ENCODE measurements at places on chromosomes 1 and 21.

- no peak for DNase-seq
These were observed 128.9 kb downstream of the ASTN1 start for GRCh38 chr1:177035586-177035985.

GRCh38 chr1:107649023-107649422, 316.0 kb downstream of the VAV3 start:
- DNase-seq = no peak

DNA sequence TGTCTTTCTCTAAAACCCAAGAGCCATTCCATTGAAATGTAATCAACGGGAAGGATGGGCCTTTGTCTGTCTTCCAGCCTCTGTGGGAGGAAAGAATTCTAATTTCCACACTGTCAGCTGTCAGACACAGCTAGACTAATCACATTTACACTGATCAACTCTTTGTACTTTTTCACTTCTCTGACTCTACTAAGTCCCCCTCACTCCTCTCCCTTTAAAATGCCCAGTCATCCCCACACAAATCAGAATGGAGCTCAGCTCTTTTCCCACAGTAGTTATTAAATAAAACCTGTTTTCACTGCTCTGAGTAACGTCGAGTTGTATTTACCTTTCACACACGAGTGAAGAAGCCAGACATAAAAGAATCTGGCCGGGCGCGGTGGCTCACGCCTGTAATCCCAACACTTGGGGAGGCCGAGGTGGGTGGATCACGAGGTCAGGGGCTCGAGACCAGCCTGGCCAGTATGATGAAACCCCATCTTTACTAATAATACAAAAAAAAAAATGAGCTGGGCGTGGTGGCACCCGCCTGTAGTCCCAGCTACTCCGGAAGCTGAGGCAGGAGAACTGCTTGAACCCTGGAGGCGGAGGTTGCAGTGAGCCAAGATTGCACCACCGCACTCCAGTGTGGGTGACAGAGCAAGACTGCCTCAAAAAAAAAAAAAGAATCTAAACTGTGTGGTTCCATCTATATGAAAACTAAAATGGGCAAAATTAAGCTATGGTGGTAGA, 13.3 kb downstream of the ZBTB8OS start:
- no peak for DNase-seq

DNA sequence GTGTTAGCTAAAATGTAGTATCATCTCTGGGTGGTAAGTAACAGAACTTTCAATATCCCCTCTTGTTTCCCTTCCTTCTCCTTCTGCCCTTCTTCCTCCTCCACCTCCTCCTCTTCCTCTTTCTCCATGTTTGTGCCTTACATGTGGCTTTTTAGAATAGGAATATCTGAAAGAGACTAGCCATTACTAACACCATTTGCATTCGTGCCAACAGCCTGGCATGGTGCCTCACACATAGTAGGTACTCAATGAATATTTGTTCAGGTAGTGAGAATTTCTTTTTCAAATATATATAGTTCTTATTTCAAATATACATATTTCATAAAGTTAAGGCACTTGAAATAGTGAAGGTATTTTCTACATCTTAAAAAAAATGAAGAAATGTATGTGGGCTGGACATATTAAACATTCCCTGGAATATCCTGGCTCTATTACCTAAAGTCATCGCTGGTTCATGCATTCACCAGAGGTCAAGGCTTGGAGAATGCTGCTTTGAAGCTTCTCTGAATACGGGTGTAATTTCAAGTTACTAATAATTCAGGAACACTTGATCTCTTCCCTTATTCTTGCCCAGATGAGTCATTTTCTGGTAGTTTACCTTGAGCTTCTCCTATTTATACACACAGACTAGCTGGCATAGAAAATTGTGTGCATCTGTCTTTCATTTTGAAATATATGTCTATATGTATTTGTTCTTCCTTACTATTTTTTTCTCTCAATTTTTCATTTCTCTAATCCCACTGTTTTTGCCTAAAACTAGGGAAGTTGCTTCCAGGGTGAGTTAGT, 319.4 kb downstream of the TGFB2 start:
- DNase-seq = peak; percentile 36

GRCh38 chr1:205627956-205628355, 3.9 kb downstream of the ELK4 start:
- DNase-seq = no peak

GRCh38 chr1:93675931-93676330, 5.7 kb downstream of the BCAR3 start:
- DNase-seq = no peak

DNA sequence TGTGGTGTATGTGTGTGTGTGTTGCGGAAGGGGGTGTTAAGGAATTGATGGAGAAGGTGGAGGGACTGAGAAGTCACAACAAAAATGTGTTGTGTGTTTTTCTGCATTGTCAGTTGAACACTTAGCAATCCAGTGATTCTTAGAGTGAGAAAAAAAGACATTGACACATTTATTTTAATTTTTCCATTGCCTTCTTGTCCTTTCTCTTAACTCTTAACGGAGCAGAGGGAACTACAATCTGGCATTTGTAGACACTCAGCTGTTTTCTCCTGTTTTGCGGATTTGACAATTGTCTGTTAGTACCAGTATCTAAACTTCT, 725 bp downstream of the C1orf53 start:
- no peak for DNase-seq

GRCh38 chr1:55466921-55467320, 251.8 kb upstream of the USP24 start:
- DNase-seq = no peak

- peak; percentile 10 for DNase-seq
These were observed 1671.1 kb downstream of the MRPL39 start for GRCh38 chr21:23936224-23936623.

- DNase-seq = no peak
These were observed 861 bp upstream of the DRAXIN start for GRCh38 chr1:11690397-11691301.

GRCh38 chr1:37533317-37534093, 18.9 kb upstream of the MEAF6 start:
- DNase-seq = no peak

DNA sequence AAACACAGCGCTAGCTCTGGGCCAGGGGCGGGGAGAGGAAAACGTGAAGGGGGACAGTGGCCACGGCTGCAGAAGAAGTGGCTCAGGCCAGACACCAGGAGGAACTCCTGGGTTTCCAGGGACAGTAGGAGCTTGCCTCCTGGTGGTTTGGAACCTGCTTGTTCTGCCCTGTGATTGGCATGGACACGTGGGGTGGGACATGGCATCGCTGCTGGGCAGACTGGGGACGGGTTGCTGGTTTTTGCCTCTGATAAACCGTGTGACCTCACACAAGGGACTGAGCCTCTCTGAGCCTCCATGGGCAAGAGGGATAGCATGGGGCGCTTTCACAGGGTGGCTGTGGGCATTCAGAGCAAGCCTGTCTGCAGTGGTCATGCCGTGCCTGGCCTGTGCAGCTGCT, 7.5 kb upstream of the PLCH2 start:
- no peak for DNase-seq

GRCh38 chr21:36917471-36918158, 48.9 kb downstream of the HLCS start:
- no peak for DNase-seq

GRCh38 chr1:179761846-179762640, 19.0 kb downstream of the FAM163A start:
- DNase-seq = no peak

- DNase-seq = no peak
These were observed 5.6 kb upstream of the PTCH2 start for GRCh38 chr1:44848456-44849181.

DNA sequence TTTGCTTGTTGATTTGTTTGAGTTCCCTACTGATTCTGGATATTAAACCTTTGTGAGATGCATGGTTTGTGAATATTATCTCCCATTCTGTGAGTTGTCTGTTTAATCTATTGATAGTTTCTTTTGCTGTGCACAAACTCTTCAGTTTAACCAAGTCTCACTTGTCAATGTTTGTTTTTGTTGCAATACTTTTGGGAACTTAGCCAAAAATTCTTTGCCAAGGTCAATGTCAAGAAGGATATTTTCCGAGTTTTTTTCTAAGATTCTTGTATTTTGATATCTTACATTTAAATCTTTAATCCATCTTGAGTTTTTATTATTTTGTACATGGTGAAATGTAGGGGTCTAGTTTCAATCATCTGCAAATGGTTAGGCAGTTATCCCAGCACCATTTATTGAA, 1230.7 kb upstream of the NCAM2 start:
- DNase-seq = no peak

DNA sequence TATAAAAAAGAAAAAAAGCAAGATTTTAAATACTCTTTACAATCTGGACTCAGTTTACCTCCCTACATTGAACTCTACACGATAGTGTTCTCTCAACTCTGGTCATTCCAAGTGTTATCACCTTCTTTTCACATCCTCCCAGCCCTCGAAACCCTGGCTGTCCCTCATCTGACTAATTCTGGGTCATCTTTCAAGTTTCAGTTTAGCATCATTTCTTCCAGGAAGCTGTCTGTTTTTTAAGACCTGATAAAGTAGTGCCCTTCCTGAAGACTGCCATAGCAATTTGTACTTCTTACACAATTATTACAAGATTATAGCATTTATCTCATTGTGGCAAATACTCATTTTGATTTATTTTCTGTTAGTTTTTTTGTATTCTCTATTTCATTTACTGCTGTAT, 1.2 kb downstream of the ALG14 start:
- no peak for DNase-seq

GRCh38 chr1:30043731-30044408, 679.5 kb downstream of the MATN1 start:
- DNase-seq = no peak

DNA sequence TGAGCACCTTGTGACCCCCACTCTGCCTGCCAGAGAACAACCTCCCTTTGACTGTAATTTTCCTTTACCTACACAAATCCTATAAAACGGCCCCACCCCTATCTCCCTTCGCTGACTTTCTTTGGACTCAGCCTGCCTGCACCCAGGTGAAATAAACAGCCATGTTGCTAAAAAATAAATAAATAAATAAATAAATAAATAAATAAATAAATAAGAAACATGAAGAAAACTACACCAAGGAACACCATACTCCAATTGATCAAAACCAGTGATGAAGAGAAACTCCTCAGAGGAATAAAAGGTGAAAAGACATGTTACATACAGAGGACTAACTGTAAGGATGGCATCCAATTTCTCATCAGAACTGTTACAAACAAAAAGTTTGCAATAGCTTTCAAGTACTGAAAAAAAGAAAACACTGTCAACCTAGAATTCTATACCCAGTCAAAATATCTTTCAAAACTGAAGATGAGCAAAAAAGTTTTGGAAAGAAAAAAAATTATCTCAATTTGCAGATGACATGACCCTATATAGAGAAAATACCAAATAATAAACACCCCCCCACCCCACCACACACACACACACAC, 28.4 kb downstream of the NBPF6 start:
- DNase-seq = no peak

DNA sequence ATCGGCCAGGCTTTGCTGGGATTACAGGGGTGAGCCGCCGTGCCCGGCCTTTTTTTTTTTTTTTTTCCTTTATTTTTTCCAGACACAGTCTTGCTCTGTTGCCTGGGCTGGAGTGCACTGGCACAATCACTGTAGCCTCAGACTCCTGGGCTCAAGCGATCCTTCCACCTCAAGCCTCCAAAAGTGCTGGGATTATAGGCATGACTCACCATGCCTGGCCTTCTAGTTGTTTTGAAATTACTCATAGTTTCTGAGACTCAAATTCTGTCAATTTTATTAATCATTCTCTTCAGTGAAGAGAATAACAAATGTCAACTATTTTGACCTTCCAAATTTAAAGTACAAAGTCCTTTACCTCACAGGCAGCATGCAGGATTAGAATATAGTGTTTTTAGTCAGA, 374.5 kb downstream of the PLA2G4A start:
- DNase-seq = peak; percentile 10

- DNase-seq = peak; percentile 15
These were observed 47.6 kb downstream of the PKN2 start for GRCh38 chr1:88731475-88732269.

- DNase-seq = no peak
These were observed 4.7 kb upstream of the ACADM start for GRCh38 chr1:75719810-75720209.

GRCh38 chr1:115829947-115830346, 11.0 kb downstream of the NHLH2 start:
- no peak for DNase-seq

DNA sequence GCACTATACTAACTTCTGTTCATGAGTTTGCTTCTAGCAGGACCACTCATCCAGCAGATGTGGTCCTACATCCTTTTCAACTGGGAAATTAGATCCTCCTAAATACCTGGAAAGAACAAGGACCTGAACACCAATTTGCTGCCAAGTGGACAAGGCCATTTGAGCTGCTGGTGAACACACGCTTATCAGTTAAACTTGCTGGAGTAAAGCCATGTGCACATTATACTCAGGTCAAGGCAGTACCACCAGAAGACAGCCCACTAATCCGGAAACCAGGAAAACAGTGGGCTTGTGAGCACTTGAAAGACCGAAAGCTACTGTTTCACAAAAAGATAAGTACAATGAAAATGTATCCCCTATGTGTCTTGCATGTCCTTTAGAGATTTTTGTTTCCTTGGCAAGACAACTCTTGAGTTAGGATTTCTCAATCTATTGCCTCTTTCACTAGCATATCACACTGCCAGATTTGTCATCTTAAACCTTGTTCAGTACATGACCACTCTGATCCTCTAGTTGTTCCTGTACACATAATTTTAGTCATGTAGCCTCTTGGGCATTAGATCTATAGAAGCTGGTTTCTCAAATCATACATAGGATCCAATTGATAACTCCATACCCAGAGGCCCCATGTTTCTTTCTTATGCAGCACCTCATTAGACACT, 4.5 kb upstream of the REN start:
- DNase-seq = no peak

DNA sequence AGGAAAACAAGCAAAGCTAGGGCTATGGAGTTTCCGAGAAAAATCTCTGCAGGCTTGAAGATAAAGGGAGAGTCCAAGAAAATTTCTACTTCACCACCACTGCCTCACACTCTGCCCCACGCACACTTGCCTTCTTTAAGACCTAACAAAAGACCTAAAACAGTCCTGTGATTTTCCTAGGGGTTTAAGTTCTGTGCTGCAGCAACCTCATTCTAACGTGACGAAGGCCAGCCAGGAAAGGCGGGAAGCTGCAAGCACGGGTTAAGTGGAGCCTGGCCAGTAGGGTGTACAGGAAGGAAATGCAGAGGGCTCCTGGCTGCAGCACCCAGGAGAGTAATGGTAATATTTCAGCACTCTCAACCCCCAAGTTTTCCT, 1.5 kb downstream of the SPATA6 start:
- DNase-seq = no peak

DNA sequence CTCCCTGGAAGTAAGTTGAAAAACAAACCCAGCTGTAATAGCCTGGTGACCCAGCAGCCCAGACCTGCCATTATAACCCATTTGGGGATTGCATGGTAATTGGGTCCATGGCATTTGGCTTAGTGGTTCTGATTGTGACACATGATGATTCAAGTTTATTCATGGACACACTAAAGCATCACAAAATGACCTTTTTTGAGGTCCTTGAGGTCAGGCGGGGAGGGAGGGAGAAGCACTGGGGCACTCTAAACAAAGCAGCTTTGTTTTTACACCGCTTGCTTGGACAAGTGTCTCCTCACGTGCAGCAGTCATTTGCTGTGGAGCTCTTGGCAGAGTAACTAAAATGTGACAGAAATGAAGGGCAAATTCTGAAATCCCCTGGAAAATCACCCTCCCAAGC, 241.0 kb upstream of the SGIP1 start:
- DNase-seq = no peak

GRCh38 chr1:26047278-26047874, 1.5 kb upstream of the SLC30A2 start:
- DNase-seq = no peak
